Activated CD4-positive, alpha-beta T cell treated with anti-CD3 and anti-CD28 coated beads, Interleukin-2, amount 50 U/mL, for 48 hours (primary cell): ENCODE measurements at places on chromosomes 4 and X.

DNA sequence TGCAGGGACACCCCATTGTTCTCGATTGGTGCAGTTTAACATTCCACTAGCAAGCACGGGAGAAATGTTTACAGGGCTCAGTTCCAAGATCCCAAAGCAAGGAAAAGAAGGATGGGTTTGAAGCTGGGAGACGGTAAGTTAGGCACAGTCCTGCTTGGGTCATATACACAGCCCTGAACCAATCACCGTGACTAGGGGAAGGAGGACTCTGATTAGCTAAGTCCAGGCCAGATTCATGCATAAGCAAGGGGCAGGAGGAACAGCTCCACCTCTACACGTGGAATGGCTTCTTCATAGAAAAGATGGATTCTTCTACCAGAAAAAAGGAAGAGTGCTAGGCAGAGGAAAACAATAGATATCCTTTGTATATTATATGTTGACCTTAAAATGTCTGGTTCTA is 11.0 kb upstream of the EXOC1L start:
- no peak for DNase-seq

- no peak for DNase-seq
These were observed 309.4 kb downstream of the MAPK10 start for GRCh38 chr4:86050496-86050895.

DNA sequence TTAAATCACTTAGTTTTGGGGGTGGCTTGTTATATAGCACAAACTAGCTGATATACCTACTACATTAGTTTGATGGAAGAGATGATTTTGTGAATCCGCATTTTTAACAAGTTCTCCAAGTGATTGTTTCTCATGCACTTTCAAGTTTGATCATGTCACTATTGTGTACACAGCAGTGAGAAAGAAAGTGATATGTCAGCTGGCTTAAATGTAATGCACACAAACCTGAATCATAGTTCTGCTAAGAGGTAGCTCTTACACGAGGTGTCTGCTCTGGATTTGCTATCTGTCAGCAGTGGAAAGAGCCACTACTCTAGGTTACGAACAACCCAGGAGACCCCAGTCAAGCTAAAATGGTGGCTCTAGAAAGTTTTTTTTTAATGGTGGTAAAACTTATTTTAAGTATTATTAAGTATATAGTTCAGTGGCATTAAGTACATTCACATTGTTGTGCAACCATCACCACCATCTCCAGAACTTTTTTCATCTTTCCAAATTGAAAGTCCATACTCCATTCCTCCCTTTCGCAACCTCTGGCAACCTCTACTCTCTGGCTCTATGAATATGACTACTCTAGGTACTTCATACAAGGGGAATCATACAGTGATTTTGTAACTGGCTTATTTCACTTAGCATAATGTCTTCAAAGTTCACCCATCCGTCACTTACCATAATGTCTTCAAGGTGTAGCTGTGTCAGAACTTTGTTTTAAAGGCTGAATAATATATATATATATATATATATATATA is 147.3 kb downstream of the HS6ST2 start:
- no peak for DNase-seq

GRCh38 chr4:107804956-107805355 is 19.8 kb upstream of the SGMS2 start:
- DNase-seq: no peak

DNA sequence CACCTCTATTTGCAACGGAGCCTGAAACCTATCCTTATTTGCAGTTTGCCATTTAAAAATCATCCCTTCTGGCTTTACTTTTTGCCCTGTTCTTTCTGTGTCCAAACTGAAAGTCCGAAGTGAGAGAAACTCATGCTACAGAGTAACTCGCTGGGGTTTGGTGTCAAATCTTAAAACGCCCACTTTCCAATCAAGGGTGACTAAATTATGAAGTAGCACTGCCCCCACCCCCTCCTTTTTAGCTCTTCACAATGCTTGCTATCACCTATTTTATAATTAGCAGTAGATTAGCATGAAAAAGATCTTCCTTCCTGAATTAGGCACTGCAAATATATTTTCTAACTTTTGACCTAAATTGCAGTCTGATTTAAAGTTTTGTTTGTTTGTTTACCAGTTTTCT is 52.5 kb downstream of the VGLL1 start:
- DNase-seq: peak; percentile 51

DNA sequence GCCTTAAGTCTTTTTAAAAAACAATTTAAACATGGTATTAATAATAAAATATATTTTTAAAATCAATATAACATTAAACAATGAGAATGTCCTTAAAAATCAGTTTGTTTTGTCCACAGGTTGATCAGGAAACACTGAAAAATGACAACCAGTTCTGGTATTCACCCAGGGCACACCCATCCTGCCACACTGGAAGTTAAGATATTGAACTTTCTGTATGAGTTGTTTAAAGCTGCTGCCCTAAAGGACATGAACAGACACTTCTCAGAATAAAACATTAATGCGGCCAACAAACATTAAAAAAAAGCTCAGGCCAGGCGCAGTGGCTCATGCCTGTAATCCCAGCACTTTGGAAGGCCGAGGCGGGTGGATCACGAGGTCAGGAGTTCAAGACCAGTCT is 15.0 kb upstream of the HOPX start:
- DNase-seq: no peak

DNA sequence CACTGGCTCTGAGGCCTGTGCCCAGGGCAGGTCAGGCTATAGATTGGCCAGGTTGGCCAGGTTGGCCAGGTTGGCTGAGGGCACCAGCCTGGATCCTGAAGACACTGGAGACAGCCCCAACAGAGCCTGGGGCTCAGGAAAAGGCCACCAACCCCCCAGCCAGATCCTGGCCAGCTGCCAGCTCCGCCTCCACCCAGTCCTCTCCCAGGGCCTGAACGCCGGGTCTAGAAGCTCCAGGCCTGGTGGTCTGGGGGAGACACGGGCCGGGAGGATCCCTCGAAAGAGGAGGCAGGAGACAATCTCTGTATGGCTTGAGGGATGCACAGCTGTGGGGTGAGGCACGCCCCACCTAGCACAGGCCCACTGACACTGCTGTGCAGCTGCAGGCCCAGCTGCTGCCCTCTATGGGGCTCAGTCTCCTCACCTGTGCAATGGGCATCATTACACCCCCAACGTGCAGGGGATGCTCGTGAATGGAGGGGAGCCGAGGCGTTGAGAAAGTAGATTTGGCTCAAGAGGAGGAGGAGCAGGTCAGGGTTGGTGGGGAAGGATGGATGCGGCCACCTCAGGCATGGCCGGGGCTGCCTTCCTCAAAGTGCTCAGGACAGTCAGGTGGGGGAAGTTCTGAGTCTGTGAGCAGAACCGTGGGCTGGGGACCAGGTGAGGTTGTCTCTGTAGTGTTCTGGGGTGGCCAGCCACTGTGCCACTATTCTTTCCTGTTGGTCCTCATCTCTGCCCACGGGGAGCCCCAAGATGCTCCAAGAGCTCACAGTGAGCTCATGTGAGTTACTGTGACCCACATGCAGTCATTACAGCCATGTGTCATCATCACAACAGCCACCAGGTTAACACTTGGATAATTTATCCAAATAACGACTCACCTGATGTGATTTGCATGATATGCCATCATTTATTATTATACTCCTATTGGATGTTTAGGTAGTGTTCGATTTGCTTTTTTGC is 10.8 kb upstream of the GAGE10 start:
- no peak for DNase-seq

DNA sequence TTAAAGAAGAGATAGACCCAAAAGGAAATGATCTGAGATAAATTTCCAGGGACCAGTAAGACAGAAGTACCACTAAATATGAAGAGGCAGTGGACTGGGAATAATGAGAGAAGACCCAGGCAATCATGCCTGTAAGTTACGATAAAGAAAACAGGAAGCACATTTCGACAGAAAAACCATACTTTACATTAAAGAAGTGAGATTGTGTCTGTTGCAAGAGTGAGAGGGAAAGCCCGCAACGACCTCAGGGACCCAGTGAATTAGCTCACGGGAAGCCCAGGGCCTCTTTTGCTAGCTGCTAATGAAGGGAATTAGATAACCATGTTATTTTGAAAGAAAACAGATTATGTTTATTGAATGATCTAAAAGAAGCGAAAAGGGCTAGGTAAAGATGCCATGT is 28.9 kb upstream of the ACSL1 start:
- no peak for DNase-seq

GRCh38 chr4:3077796-3078195 is 3.3 kb downstream of the HTT start:
- DNase-seq: no peak

- no peak for DNase-seq
These were observed 33.5 kb downstream of the GUCY2F start for GRCh38 chrX:109448282-109448938.

GRCh38 chr4:138891631-138892031 is 124.0 kb upstream of the NOCT start:
- no peak for DNase-seq

DNA sequence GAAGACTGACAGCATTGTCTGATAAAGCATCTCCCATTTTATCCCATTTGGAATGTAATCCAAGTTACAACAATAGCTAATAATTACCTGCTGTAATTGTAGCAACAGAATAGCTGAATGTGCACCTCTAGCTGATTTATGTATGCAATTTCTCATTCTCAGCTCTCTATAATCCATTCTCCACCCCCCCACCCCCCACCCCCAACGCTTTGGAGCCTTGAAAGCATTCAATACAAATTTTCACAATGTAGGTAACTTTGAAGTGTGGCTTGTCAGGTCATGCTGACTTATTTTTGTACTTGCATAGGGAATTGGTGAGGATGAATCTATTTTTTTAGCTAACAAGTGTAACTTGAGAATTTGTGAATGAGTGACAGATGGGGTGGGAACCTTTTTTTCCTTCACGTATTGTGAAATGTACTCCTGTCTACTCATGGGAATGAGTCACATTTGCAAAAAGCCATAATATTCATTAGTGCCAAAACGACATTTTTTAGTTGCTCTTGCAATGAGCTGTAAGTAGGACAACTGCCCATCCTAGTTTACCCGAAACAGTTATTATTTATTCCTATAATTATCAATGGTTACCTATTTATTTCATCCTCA is 159.3 kb downstream of the PALLD start:
- no peak for DNase-seq

DNA sequence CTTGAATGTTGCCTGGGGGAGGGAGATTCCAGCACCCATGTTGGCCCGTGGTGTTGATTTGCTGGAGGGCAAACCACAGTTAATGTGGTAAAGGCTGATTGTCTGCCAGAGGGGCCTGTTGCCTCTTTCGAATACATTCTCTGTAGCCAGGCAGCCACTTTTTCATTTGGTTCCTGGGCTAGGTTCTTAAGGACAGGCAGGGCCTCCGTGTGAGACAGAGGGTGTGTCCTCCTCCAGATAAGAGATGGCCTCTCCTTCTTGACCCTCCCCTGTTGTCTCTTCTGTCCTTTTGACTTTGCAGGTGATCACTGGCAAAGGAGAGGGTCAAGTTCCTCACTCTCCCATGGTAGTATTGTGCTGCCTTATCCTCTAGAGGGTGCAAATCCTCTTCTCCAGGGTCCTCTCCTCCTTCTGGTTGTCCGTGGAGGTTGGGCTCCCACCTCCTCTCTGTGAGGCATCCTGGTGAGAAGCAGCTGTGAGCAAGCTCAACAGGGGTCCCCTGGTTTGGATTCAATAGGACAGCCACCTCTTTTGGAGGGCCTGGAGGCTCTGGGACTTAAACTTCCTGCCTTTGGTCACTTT is 44.9 kb downstream of the ZNF182 start:
- DNase-seq: peak; percentile 12

DNA sequence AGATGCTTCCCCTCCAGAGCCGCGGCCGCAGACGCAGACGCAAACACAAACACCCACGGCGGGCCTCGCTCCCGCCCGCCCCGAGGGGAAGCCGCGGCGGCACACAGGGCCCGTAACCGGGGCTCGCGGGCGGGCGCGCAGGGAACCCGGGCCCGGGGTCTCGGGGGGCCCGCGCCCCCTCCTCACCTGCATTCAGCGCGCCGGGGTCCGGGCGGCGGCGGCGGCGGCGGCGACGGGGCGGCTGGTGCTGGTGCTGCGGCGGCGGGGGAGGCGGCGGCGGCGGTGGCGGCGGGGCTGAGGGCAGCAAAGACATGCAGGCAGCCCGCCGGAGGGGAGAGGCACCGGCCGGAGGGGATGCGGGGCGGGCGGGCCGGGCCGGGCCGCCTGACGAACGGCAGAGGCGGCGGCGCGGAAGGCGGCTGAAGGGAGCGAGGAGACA is 255 bp upstream of the CNOT6L start:
- peak; percentile 31 for DNase-seq

DNA sequence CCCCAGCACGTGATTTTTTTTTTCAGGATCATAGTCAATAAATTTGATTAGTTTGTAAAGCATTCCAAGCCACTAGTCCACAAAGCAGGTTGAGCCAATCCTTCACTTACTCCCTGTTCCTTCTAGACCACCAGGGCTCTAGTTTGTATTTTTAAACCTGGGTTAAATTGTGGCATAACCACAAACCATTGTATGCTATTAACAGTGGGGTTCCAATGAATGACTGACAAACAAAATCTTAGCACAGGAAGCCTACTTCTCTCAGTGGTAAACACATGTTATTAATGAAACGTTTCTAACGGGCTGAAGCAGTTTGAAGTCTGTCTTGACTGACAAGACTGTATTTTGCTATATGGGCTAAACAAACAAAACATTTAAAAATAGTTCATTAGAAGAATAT is 48.6 kb upstream of the GYPA start:
- DNase-seq: no peak

DNA sequence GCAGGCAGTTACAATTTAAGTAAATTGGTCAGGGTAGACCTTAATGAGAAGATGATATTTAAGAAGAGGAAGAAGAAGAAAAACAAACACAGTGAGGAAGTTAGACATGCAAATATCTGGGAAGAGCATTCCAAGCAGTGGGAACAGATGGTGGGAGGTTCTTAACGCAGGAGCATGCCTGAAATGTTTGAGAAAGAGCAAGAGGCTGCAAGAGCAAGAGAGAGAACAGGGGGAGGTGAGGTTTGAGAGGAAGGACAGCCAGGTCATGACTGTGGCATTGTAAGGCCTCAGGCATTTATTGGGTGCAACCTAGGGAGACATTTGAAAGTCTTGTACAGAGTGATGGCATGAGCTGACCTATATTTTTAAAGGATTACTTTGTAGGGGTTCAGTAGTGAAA is 136.0 kb downstream of the UGT8 start:
- no peak for DNase-seq

DNA sequence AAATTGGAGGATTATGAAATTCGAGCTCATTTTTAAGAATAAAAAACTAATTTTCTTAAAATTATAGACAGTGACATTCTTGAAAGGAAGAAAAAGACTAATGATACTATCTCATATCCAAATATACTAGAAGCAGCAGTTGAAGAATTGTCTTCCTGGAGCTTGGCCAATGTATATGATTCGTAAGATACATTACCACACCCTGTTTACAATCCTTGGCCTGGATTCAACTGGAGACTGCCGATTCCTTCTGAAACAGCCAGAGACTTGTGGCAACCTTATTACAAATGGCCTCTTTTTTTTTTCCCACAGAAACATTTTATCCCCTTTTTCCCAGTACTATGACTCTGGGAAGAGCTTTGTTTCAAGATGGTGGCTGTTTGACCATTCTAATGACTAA is 571.2 kb upstream of the FAT1 start:
- DNase-seq: no peak

- DNase-seq: no peak
These were observed 2.1 kb downstream of the RGN start for GRCh38 chrX:47080215-47080914.

- DNase-seq: peak; percentile 34
These were observed 3.9 kb upstream of the SYN1 start for GRCh38 chrX:47623540-47624027.
